RPMI8226 (cell line): ENCODE measurements at places on chromosomes 13 and 19.

DNA sequence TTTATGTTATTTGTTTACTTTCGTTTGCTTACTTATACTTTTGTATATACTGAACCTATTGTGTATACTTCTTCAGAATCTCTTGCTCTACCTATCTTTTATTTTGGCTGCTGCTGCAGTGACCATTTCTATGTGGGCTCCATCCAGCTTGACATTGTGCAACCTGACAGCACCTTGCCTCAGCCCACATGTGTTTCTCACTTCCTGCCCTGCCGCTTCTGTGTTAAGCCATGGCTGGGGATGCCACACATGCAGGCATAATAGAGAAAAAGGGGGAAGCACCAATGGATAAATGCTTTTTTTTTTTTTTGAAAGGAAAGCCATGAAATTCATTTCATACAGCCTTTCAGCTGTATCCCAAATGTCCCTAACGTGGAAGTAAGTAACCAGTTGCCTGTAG is 147.6 kb downstream of the RBM26 start:
- DNase-seq, result no peak

GRCh38 chr19:3463714-3464586 is 16.4 kb downstream of the SMIM24 start:
- DNase-seq, result no peak

GRCh38 chr13:109938255-109938936 is 152.0 kb upstream of the IRS2 start:
- DNase-seq, result no peak

- DNase-seq, result no peak
These were observed 65.3 kb downstream of the GPR12 start for GRCh38 chr13:26695360-26695705.

DNA sequence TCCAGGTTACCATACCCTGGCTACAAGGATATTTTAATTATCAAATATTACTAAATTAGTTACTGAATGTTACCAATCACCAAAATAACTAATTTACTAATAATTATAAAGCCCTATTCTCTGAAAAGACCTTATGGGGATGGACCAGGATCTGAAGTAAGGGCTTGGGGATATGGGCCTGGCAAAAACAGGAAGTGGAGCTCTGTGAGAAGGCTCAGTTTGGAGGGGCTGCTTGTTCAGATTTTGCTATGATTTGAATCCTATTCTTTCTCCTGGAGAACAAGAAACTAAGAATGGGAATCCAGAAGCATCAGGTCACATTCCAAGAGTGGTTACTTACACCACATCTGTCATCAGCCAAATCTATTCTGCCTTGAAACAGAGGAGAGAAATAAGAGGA is 148.1 kb downstream of the DNAJC15 start:
- DNase-seq, result no peak

DNA sequence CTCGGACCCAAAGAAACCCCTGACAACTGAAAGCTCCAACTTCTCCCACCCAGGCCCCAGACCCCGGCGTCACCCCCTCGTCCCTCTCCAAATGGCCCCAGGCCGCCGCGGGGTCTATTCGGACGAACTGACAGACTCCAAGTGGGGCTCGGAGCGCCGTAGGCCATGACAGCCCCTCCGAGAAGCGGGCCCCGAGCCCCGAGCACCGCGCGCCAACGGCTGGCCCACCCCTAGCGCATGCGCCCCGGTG is 360 bp downstream of the DDX39A start:
- peak; percentile 82 for DNase-seq

GRCh38 chr13:43544011-43544410 is 242.8 kb downstream of the ENOX1 start:
- DNase-seq, result no peak

- DNase-seq, result peak; percentile 19
These were observed 595 bp downstream of the ZNF440 start for GRCh38 chr19:11814700-11815035.

- no peak for DNase-seq
These were observed 2.8 kb downstream of the PNMA8B start for GRCh38 chr19:46492841-46493235.

GRCh38 chr19:13502231-13502630 is 4.0 kb downstream of the CACNA1A start:
- no peak for DNase-seq

GRCh38 chr13:97976610-97977521 is 23.4 kb downstream of the IPO5 start:
- DNase-seq, result peak; percentile 36

DNA sequence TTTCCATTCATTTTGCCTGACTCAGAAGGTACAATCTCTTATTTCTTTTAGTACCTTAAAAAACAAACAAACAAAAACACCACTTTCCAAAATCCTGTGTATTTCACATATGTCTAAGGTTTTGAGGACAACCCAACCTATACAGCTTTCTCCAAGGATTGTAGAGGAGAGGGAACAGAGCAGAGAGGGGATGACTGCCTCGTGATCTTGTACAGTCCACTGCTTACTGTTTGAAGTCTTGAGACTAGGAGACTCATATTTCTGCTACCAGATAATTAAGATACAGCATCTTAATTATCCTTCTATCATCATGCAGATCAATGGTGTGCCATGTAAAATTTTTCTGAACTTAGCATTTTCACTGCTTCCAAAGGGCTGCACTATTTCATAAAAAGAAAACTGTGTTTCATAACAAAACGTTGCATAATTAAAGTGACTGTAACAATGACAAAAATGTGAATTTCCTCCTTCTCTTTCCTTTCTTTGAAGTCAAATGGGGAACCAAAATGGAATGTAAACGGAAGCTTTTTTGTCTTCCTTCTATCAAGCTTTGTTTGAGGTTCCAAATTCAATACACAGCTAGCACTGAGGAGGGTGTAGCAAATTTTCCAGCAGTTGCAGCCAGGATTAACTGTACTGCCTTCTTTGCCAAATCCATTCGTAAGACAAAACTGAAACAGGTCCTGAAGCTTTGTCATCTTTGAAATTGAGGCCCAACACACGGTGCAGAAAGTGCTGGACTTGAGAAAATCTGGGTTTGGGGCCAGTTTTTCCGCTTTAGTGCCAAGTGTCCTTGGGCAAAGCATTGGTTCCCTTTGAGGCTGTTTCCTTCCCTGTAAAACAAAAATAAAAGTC is 34.9 kb upstream of the RCBTB2 start:
- no peak for DNase-seq

- DNase-seq, result no peak
These were observed 55.9 kb upstream of the UQCRFS1 start for GRCh38 chr19:29268721-29269393.

GRCh38 chr13:110359840-110360301 is 52.8 kb downstream of the COL4A2 start:
- DNase-seq, result no peak

DNA sequence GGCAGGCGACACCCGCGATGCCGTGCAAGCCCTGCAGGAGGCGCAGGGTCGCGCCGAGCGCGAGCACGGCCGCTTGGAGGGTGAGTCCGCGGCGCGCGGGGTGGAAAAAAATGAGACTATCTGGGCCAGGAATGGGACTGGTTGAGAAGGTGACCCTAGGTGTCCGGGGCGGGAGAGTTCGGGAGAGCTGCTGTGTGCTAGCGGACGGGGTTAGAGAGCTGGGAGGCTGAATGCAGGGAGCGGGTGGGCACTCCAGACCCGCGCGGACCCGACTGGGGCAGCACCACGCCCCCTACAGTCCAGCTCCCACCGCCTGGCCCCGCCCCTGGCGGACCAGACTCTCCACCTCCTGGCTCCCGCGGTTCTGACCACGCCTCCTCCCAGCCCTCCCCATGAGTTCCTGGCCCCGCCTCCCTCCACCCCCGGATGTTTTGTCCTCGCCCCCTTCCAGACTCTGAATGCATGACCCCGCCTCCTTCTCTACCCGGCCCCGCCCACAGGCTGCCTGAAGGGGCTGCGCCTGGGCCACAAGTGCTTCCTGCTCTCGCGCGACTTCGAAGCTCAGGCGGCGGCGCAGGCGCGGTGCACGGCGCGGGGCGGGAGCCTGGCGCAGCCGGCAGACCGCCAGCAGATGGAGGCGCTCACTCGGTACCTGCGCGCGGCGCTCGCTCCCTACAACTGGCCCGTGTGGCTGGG is 1.5 kb downstream of the CLEC11A start:
- DNase-seq, result peak; percentile 41
